Esophagus muscularis mucosa (tissue), 4 donors: ENCODE measurements at places on chromosomes 13 and 19. TPM values are rescaled to one million over a fixed set of nuclear protein-coding genes. Genes with fewer than 3 reads are reported as not detected.

- no peak for DNase-seq
Measured at GRCh38 chr13:61833228-61833627, 417.6 kb upstream of the PCDH20 start.

- peak; percentile 62 for DNase-seq
Measured at GRCh38 chr13:25157681-25158080, 14.4 kb downstream of the AMER2 start.

GRCh38 chr19:17289489-17289888, 7.8 kb downstream of the ANKLE1 start:
- DNase-seq: peak; percentile 91

DNA sequence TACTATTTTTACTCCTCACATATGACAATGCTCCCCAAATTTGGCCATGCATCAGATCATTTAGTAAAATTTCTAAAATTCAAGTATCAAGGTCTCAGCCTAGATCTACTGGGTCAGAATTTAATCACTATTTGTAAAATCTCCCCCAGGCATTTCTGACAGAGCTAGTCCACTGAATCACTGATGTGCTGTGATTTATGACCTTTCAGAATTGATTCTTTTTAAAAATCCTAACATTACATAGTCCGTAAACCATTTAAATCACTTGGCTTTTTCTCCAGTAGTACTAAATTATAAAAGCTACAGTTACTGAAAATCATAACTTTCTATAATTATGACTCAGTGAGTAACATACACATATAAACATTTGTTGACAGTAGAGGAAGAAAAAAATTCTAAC, 92.8 kb upstream of the RAP2A start:
- DNase-seq: no peak

GRCh38 chr19:44430956-44431355, 17.3 kb downstream of the ZNF229 start:
- DNase-seq: no peak

- DNase-seq: no peak
Measured at GRCh38 chr19:13877303-13877702, 369 bp downstream of the NANOS3 start.

DNA sequence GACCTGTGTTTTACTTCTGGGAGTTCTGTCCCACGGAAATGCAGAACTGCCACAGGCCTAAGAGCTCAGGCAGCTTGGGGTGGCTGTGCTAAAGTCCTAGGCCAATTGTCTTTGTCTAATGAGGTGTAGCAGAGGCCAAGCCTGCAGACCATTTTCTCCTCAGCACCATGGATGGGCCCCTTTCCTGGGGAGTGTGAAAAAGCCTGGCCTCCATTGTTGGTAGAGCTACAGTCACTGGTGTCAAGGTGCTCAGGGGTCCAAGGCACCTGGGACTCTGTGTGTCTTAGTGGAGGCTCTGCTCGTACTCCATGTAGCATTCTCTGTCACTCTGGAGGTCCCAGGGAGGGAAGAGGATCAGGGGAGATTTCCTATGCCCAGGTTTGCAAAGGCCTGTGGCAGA, 329.6 kb downstream of the SLITRK5 start:
- no peak for DNase-seq

DNA sequence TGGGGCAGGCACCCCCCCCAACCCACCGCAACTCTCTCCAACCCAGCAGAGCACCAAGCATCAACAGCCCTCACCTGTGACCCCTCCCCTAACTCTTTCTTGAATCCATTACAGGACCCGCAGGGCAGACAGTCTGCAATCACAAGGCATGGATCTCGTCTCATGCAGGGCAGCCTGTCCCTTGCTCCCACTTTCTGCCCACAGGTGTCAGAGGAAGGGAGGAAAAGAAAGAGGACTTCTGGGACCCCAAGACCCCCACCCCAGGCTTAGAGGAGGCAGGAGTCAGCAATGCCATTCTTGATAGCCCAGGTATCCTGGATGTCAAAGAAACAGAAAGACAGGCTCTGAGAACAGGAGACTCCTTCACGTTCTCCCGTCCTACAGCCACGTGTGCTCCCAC, 47.4 kb upstream of the TUBGCP3 start:
- DNase-seq: no peak

GRCh38 chr13:43088093-43088511, 64.7 kb downstream of the DNAJC15 start:
- no peak for DNase-seq

DNA sequence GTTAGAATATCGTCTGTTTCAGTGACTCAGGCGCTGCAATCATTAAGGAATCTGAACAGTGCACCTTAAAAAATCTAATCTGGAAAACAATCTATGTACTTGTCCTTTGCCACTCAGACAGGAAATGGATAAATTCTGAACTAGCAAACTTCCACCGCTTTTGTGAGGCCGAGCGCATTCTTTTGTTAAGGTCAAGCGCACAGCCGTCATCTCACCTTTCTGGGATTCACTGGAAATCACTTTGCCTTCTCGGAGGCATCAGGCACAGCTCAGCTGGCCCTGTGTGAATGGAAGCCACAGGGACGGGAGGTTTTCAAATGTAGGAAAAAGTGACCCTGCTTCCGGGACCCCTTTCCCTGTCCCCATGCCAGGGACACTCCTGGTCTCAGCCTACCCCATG, 28.2 kb upstream of the SPACA7 start:
- DNase-seq: no peak

- DNase-seq: no peak
Measured at GRCh38 chr19:676339-677105, at the start of gene FSTL3. Gene FSTL3, plus strand, starts transcription at chr19:676392. Its CDS starts 32 bp downstream, at chr19:676424.

- DNase-seq: no peak
Measured at GRCh38 chr13:78168981-78169380, 250.3 kb upstream of the EDNRB start.

- no peak for DNase-seq
Measured at GRCh38 chr13:33274264-33274663, 11.3 kb downstream of the STARD13 start.

GRCh38 chr19:49422407-49423070, 702 bp downstream of the PTH2 start:
- no peak for DNase-seq

- no peak for DNase-seq
Measured at GRCh38 chr19:13987101-13987890, 18.8 kb downstream of the RFX1 start.

GRCh38 chr13:98503175-98504028, 73.5 kb downstream of the STK24 start:
- DNase-seq: no peak

DNA sequence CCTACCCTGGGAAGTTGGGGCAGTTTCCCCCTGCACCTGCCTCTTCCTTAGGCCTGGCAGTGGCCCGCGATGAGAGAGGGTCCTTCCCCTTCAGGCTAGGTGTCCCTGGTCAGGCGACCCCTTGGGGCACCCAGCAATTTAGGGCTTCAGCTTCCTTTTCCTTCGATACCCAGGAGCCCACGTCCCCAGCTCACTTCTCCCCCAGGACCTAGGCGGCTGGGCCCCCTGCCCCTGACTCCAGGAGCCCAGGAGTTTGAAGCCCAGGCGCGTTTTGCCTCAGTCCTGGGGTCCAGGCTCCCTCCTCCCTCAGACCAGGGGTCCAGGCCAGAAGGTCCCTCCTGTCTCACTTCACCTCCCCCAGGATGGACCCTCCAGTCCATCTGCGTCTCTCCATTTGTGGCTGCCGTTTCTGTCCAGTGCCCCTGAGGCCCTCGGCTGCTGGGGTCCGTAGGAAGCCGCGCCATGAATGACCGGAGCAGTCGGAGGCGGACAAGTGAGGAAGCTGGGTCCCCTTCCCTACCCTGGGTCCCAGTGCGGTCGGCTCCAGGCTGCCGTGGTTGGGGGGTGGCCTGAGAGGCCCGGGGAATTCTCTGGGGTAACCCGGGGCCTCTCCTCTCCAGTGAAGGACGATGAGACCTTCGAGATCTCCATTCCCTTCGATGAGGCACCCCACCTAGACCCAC, 714 bp downstream of the CCDC106 start:
- DNase-seq: no peak

SYNE4 gene
- total RNA-seq: not detected

LAIR1 gene
- 23.4 TPM for total RNA-seq

DCT gene
- 0.78 TPM for total RNA-seq

METTL21C gene
- not detected for total RNA-seq

CGB5 gene
- total RNA-seq: not detected

USF2 gene
- total RNA-seq: 119 TPM

EID2B gene
- total RNA-seq: 3.0 TPM

SARS2 gene
- total RNA-seq: 7.1 TPM

GDF15 gene
- total RNA-seq: 4.4 TPM

PRODH2 gene
- not detected for total RNA-seq
